ENCODE measurements at places on chromosomes 3 and 15.

GRCh38 chr3:162112719-162113118, 616.1 kb downstream of the OTOL1 start:
- no peak for DNase-seq

DNA sequence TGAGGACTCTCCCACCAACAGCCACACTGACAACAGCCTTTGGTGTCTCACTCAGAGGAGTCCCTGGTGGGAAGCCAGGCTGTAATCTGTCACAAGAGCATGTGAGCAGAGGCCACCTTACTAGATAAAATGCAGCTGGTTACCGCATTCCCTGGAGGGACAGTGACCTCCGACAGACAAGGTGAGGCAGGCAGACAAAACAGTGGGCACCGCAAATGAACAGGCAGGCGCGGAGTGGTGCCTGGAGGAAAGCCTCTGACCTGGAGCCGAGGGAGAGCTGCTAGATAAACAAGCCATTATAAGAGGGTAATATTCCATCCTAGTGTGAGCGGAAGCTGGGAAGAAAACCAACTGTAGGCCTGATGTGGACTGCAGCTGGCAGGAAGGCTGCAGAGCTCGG, 736.4 kb downstream of the FHIT start:
- no peak for DNase-seq

DNA sequence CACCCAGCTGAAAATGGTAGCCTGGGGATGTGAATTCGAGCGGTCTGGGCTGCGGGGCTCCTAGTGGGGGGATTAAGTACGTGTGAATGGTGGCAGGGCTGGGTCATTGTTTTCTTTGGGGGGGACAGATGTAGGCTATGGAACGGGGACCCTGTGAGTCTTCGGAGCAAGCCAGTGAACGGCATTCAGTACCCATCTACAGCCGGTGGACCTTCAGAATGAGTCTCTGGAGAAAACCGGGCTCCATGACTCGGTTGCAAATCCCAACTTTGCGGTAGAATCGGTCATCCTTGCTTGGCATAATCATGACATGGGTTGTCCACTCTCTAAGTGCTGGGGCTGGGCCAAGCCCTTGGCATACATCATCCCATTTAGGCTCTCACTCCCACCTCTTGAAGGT, 7.2 kb upstream of the EOMES start:
- DNase-seq: no peak

GRCh38 chr3:188581365-188581764, 427.4 kb downstream of the LPP start:
- no peak for DNase-seq

- DNase-seq: no peak
Observed at GRCh38 chr3:51719410-51720025, 12.7 kb downstream of the GRM2 start.

DNA sequence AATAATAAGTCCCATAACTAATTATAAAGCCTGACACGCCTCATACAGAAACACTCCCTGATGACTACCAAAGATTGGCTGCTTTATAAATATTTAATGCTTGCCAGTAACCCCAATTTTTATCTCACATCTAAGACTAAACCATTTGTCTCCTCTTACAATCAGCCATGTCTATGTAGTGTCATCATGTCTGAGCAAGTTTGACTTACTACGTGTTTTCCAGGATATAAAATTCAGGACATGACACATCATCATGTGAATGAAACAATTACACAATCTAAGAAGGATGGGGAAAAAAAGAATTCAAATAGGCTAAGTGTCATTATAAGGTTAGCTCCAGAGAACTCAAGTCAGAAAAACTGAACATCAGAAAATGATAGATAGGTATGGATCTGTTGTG, 208.7 kb downstream of the MECOM start:
- no peak for DNase-seq

GRCh38 chr15:40762919-40763800, 708 bp upstream of the GCHFR start:
- no peak for DNase-seq

DNA sequence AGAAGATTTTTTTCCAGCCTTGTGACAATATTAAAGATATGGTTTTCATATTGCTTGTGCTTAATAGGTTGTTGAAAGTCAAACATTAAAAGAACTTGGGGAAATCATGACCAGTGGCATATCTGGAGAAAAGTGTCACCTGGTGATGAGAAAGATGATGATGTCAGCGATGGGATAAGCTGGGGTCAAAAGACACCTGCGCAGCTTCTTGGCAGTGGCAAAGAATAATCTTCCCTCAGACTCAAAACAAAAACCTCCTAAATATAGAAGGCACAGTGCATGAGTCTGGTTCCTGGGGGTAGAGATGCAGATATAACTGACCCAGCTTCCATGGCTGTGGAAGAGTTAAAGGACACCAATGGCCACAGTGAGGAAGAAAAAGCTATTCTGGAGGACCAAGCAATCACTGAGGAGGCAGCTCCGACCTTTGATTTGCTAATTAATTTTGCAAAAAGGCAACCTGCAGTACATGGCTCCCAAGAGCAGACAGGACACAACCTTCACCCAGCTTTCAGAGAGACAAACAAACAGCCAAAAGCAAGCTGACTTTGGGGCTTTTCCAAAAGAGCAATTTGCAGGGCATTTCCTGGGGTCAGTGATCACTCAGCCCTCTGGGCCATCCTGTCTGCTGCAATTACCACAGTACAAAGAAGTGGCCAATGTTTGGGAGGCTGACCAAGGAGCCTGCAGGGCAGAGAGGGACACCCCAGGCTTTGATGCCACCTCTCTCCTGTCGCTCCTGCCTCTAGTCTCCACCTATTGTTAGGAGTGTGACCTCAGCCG, 17.6 kb upstream of the SEMA5B start:
- no peak for DNase-seq

GRCh38 chr15:53272116-53272515, 482.0 kb upstream of the ONECUT1 start:
- no peak for DNase-seq

DNA sequence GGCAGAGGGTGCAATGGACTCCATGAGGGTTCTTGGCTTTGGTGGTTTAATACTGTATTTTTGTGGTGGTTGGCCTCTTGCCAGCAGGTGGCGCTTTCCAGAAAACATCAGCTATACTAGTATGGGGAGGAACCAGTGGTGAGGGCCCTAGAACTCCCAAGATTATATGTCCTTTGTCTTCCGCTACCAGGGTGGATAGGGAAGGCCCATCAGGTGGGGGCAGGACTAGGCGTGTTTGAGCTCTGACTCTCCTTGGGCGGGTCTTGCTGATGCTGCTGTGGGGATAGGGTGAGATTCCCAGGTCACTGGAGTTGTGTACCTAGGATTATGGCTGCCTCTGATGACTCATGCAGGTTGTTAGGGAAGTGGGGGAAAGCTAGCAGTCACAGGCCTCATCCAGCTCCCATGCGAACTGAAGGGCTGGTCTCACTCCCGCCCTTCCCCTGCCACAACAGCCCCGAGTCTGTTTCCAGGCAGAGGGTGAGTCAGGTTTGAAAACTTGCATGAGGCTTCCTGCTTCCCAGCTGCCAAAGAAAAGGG, 357.7 kb downstream of the OTOL1 start:
- DNase-seq: no peak

- DNase-seq: no peak
Observed at GRCh38 chr15:71397377-71397776, 282.1 kb downstream of the THSD4 start.

DNA sequence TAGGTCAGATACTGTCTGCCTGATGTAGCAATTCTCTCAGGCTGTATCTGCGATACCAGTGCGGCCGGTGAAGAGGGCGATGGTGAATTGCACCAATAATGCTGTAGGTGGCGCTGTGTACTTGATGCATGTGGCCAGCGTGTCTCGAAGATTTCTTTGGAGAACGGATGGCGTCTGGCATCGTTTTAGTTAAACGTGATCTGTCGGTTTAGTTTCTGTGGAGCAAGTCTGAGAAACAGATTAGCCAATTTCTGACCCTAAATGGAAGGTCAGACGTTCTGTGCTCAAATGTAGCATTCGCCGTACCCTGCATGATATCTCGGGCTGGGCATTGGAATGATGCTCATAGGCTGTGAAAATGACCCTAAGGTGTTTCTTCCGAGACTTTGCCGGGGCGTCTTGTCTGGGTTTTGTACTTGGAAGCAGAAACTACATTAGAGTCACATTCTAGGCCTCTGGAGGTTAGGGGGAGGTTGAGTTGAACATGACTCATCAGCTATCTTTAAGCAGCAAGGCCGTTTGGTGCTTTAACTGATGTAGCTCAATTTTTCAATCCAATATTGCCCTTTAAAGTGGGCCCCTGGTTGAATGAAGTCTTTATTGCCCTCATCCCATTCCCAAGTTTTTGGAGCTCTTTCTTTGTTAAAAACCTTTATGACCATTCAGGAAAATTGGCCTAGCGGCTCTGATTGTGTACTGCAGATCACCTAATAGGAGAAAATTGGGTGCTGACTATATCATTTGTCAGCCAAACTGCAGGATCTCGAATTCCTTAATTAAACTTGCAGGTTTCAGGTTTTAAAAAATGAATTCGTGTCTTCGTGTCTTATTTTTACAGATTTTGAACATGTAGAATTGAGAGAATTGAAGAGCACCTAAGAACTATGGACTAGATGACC, 80.0 kb downstream of the SQOR start:
- no peak for DNase-seq

DNA sequence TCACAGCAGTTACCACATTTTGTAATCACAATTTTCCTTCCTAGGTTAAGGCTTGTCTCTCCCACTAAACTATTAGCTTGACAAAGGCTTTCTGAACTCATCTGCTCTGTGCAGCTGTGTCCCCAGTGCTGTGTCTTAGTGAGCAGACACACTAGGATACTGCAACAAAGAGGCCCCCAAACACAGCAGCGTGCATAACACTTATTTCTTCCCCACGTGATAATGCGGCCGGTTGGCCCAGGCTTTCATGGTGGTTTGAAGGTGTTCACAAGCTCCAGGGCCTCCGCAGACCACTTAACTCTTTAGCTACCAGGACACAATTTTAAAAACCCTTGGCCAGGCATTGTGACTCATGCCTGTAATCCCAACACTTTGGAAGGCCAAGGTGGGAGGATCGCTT, 2.2 kb upstream of the HDAC11 start:
- no peak for DNase-seq

GRCh38 chr3:105493305-105493892, 126.7 kb downstream of the ALCAM start:
- DNase-seq: no peak

- no peak for DNase-seq
Observed at GRCh38 chr15:83424101-83424500, 23.0 kb upstream of the SH3GL3 start.

DNA sequence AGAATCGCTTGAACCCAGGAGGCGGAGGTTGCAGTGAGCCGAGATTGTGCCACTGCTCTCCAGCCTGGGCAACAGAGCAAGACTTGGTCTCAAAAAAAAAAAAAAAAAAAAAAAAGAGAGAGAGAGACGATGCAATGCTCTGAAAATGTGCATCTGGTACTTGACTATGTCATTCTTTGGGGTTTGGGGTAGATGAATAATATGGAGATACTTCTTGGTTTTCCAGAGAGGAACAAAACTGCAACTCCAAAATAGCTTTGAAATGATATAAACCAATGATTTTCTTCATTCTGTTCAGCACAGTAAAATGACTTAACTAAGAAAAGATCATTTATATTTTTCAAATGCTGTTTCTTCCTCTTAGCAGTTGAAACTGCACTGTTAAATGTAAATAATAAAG, 158.9 kb downstream of the ISL2 start:
- DNase-seq: no peak

All from stimulated activated CD4-positive, alpha-beta T cell treated with anti-CD3 and anti-CD28 coated beads, TNF-alpha, amount 100 ng/mL, for 1 hour (primary cell).